ENCODE measurements at places on chromosomes 1 and 21. TPM values are rescaled to one million over a fixed set of nuclear protein-coding genes. Genes with fewer than 3 reads are reported as not detected.

Gene RGS8
- total RNA-seq: 0.05 TPM

Gene CEPT1
- 87.7 TPM for total RNA-seq

Gene LCE1F
- not detected for total RNA-seq

Gene SIPA1L2
- total RNA-seq: 50.8 TPM

Gene FMO3
- total RNA-seq: 0.48 TPM

Gene OVAAL
- total RNA-seq: 0.26 TPM

Gene IQGAP3
- 11.8 TPM for total RNA-seq

Gene SELE
- total RNA-seq: 6.6 TPM

- DNase-seq: no peak
Observed at GRCh38 chr1:15178571-15179484, 25.3 kb downstream of the TMEM51 start.

- no peak for DNase-seq
Observed at GRCh38 chr1:1160281-1160930, 13.3 kb upstream of the TTLL10 start.

GRCh38 chr1:227322376-227322775, 4.1 kb upstream of the CDC42BPA start:
- no peak for DNase-seq

GRCh38 chr1:3413975-3414710, 40.3 kb upstream of the ARHGEF16 start:
- no peak for DNase-seq

GRCh38 chr1:118927427-118928187, 60.5 kb downstream of the TBX15 start:
- no peak for DNase-seq

GRCh38 chr1:209232197-209232596, 351.3 kb upstream of the CAMK1G start:
- no peak for DNase-seq

DNA sequence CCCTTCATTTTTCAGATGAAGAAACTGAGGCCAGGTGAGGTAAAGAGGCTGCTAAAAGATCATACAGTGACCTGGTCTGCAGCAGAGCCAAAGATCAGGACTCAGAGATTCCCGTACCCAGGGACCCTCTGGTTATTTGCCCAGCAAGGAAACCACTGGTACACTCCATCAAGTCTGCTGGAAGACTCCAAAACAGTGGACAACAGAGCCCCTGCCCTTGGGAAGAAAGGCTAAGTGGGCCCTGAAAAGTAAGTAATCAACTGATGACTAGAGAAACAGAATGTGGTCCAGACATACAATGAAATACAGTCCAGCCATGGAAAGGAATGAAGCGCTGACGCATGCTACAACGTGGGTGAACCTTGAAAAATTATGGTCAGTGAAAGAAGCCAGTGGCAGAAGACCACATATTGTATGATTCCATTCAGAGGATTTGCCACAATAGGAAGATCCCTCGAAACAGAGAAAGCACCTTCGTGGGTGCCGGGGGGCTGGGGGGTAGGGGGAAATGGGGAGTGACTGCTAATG, 106.4 kb downstream of the ETS2 start:
- DNase-seq: no peak

DNA sequence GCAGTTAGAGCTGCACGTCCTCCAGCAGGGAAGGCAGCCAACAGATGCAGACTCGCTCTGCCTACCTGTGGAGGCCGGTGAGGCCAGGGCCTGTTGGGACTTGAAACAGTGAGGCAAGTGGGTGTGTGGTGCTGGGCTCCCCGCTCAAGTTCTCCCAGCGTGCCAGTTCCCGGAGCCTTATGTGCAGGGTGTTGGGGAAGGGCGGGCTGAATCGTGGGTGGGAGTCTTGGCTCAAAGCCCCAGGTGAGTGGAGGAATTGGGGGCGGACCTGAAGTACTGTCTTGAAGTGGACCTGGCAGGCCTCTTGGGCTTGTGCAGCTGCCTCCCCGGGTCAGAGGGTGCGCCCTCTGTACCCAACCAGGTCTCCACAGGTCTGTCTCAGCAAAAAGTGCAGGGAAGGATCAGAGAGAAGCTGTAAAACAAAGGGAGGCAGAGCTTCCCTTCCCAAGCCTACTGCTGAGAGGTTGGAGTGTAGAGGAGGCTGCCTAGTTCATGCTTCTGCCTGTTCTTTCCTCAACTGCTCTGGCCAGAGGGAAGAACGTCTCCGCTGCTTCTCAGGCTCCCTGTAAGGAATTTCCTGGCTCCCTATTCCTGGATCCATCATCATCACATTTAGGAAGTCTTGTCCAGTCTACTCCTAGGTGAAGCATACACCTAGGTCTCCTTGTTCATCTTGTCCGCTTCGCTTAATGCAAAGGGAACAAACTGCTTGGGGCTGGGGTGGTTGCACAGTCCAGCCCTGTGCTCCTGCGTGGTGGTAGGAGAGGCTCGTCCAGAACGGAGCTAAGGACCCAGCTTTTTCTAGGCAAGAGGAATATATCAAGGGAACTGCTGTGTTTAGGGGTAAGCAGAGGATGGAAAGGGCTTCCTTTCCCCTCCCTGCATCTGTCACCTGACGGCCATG, 14.9 kb downstream of the UTP11 start:
- DNase-seq: peak; percentile 75

DNA sequence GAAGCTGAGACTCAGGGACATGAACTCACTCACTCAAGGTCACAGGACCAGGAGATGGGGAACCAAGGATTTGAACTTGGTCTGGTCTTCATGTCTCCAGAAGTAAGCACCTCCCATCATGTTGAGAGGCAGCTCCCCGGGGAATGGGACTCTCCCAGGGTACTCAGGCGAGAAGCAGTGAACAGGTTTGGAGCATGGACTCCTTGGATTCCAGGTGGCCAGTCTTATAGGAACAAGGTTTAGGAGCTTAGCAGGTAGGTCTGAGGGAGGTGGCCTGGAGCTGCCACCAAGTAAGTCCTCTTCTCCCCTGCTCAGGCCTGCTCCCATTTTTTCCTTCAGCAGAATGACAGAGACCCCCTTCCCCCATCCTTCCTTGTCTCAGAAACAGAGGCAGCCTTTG, 14.9 kb upstream of the ARHGEF10L start:
- DNase-seq: no peak

DNA sequence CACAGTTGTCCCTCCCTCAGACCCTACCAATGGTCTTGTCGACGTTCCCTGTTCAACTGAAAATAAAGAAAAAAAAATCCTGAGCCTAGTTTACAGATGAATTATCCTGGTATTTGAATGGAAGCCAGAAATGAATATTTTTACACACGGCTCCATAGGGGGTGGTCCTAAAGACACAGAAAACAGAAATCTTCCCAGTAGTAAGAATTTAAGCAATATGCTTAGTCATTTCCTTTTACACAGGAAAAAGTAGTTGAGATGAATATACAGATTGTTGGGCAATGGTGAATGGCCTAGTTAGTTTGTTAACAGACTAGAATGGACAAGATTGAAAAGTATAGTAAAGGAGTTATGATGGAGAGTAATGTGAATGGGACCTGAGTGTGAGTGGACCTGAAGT, 67.4 kb downstream of the RGS18 start:
- no peak for DNase-seq

- no peak for DNase-seq
Observed at GRCh38 chr1:50328552-50328951, 94.7 kb downstream of the DMRTA2 start.

DNA sequence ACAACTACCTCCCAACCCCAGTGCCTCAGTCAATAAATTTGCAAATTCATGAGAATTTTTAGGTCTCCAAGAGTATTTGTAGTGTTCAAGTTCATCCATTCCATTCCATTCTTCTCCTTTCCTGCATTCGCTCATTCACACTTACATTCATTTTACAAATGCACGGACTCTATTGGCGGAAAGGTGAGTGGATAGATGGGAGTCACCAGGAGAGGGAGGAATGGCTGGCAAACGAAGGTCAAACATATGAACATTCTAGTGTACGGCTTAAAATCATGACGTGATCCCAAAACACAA, 2.5 kb downstream of the LORICRIN start:
- no peak for DNase-seq

- DNase-seq: no peak
Observed at GRCh38 chr1:165387961-165388360, 31.4 kb upstream of the LMX1A start.

GRCh38 chr1:85025940-85026339, 22.4 kb downstream of the MCOLN3 start:
- no peak for DNase-seq

DNA sequence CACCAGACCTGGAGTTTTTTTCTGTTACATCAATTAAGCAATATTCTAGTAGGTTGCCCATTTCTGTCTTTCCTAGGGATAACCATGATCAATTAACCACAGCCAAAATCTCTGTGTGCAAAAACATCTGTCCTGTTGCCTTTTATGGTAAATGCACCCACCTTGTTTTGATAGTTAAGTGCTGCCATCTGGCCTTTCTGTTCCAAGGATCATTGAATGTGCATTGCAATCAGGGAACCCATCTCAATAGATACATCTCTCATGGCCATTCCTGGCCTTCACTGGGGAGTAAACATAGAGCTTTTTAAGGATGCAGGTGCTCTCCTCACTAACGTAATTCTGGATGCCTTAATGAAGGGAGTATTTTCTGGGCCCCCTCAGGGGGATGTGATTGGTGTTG, 111.8 kb upstream of the KIAA1614 start:
- no peak for DNase-seq

DNA sequence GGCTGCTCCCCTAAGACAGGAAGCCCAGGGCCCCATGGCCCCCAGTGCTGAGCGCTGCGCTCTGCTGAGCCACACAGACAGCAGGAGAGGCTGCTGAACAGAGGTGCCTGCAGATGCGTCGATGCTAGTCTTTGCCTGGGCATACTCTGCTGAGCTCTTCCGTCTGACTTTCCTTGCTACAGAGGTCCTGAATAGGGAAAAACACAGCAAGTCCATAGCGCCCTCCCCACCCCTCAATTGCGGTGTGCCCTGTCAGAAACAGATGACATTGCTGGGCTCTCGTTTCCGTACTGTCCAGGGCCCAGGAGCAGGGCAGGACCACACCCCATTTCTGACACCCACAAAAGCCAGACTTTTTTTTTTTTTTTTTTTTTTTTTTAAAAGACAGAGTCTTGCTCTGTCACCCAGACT, 252.5 kb downstream of the SDCCAG8 start:
- DNase-seq: no peak

DNA sequence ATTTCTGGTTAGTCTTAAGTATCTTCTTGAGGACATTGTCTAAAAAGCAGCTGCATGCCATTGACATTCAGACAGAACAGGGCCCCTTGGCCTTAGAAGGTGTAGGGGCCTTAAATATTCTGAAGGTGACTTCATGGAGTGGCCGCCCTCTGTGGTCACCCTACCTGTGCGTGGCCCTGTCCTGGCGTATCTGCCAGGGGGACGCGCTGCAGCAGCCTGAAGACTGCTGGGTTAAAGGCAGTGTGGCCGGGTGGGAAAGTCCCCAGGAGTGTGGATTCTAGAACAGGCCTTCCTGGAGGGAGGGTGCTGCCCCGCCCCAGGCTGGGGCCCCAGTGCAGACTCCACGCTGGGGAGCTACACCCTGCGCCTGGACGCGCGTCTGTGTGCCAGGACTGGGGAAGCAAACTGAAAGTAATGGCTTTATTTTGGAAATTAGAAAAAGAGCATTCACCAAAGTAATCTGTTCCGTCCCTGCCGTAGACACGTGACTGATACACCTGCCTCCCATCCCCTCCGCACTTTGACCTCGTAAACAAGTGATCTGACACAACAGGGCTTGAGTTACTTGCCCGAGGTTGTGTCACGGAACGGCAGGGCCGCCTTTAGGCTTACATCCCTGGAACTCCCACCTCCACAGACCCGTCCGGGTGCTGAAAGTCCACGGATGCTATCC, 1.8 kb downstream of the AGPAT3 start:
- no peak for DNase-seq

DNA sequence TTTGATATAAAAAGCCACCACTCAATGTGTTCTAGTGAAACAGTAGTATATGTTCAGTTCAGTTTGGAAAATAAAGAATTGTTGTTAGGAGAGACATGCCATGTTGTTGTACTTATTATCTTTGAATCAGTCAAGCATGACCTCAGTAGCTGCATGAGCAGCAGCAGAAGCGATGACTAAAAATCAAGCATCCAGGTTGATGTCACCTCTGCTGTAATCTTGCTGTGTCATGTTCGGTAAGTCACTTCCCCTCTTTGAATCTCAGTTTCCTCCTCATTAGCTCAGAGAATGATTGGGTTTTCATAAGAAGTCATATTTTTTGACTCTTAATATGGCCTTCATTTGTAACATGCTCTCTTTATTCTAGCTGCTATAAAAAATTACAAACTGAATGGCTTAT, 428.4 kb upstream of the B3GALT2 start:
- no peak for DNase-seq

GRCh38 chr1:155961937-155962336, 16.4 kb downstream of the ARHGEF2 start:
- no peak for DNase-seq

- DNase-seq: no peak
Observed at GRCh38 chr1:30610917-30611316, 112.5 kb downstream of the MATN1 start.

GRCh38 chr1:166273618-166274017, 106.8 kb upstream of the FAM78B start:
- DNase-seq: no peak
